ENCODE measurements at places on chromosomes 6 and 20.

DNA sequence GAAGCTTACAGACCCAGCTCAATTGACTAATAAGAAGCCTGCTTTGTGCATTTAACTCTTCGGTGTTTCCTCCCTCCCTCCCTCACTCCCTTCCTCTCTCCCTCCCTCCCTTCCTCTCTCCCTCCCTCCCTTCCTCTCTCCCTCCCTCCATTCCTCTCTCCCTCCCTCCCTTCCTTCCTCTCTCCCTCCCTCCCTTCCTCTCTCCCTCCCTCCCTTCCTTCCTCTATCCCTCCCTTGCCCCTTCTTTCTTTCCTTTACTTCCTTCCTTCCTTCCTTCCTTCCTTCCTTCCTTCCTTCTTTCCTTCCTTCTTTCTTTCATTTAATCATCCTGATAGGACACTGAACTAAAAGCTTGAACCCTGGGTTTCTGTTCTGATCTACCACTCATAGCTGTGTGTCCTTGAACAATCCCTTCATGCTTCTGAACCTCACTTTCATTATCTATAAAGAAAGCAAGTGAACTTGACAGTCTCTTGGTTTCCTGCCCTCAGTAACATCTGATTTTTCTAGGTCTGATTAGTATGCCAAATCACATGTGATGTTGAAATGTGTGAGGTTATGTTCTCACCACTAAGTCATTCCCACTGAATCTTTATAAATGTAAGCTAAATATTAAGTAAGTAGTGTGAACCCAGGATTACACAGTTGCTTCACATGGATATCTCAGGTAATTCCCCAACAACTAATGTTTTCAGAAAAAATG lies 132.3 kb upstream of the BMP2 start:
- DNase-seq = no peak

DNA sequence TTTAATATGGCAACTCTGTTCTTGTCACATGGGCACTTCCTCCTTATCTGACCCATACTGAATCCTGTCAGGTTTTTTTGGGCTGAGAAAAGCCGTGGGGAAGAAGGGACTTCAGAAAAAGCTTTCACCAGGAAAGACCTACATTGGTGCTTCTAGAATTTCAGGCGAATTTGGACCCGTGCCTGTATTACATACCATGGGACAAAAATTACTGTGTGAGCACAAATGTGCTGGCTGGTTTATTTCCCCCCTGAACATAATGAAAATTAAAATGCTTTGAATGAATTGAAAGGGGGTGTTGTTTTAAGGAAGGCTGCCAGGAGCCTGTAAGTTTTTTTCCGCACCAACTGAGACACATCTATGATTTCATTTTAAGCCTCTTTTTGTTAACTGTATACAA lies 29.6 kb downstream of the CAP2 start:
- DNase-seq = no peak

DNA sequence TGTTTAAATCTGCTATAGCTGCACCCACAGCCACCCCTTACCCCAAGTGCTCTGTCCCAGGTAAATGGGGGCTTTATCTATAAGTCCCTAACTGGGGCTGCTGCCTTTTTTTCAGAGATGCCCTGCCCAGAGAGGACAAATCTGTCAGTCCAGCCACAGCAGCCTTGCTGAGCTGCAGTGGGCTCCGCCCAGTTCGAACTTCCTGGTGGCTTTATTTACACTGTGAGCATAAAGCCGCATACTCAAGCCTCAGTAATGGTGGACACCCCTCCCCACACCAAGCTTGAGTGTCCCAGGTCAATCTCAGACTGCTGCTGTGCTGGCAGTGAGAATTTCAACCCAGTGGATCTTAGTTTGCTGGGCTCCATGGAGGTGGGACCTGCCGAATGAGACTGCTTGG lies 505.2 kb downstream of the CBLN4 start:
- no peak for DNase-seq

- no peak for DNase-seq
Observed at GRCh38 chr6:147806697-147807096, 298.2 kb downstream of the SAMD5 start.

GRCh38 chr6:169824021-169824420 lies 72.6 kb downstream of the ERMARD start:
- no peak for DNase-seq

GRCh38 chr6:74642101-74642500 lies 563.8 kb downstream of the COL12A1 start:
- no peak for DNase-seq

DNA sequence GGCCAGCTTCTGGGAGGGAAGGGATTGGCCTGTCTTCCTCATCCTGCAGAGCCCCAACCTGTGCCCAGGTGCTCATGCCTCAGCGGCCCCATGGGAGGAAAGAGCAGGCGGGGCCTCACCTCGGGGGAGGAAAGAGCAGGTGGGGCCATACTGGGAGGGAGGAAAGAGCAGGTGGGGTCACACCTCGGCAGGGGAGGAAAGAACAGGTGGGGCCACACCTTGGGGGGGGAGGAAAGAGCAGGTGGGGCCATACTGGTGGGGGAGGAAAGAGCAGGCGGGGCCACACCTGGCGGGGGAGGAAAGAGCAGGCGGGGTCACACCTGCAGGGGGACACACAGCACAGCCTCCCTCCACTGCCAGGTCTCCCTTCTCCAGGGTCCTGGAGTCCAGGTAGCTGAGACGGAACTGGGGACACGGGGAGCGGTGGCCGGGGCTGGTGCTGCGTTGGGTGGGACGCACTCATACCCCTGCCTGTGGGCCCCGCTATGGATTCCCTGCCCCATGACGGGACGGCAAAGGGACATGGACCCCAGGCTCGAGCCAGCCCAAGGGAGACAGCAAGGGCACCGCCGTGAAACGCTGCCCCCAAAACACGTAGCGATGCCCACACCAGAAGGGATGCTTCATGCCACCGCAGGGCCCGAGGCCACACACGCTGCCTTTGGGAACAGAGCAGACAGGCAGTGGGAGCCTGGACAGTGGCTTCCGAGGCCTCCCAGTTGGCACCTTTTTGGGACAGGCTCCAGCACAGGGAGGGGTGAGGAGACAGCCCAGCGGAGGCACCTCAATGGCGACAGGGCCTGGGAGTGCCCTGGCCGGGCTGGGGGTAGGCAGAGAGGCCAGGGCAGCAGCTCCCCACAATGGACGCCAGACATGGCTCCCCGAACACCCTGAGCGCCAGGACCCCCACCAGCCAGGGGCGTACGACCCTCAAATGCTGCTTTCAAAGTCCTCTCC lies 43.3 kb upstream of the CHRNA4 start:
- no peak for DNase-seq

- DNase-seq = no peak
Observed at GRCh38 chr6:43940071-43940392, 170.0 kb downstream of the VEGFA start.

GRCh38 chr20:14148042-14148441 lies 152.7 kb downstream of the MACROD2 start:
- DNase-seq = no peak

DNA sequence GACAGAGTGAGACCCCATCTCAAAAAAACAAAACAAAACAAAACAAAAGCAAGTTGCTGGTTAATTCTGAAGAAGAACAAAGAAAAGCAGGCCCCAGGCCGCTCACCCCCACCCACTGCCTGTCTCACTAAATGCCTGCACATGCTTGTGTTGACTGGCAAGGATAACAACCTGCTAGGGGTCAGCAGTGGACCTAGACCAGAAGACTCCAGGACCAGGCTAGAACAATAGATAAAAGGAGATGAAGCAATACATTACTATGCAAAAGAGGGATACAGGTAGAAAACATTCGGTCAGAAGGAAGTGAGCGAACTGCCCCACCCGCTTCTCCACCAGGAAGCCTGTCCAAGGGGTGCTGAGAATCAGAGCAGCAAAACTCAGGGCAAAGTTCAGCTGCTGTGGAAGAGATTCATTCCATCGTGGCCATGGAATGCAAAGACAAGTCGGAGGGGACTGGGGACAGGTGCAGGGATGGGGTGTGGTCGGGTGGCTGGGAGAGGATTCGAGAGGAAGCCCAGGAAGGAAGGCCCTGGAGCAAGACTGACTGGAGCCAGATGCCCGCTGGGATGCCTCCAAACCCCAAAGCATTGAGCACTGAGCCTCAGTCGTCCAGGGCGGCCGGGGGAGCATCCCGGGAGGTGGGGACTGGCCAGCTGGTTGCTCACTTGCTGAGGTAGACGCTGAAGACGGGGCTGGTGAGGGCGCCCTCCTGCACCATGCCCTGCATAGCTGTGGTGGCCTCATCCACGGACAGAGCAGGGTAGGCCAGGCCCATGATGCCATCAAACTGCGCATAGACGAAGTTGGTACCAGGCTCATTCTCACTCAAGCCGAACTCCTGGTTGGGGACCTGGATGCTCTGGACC lies 5.3 kb downstream of the PGC start:
- no peak for DNase-seq

DNA sequence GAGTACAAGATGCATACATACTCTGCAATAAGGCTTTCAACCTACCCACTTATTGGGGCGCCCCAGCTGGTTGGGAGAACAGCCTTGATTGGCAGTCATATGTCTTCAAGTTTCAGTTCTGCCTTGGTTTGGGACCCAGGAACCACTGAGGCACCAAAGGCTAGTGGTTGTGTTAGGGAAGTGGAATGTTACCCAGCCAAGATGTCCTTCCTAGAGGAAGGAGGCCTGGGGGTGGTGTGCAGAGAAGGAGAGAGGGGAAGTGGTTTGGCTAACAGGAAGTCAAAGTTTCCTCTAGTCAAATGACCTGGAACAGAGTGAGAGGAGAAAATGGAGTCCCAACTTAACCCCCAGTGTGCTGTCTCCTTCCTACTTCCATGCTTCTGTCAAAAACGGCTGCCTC lies 59.4 kb downstream of the CD164 start:
- no peak for DNase-seq

DNA sequence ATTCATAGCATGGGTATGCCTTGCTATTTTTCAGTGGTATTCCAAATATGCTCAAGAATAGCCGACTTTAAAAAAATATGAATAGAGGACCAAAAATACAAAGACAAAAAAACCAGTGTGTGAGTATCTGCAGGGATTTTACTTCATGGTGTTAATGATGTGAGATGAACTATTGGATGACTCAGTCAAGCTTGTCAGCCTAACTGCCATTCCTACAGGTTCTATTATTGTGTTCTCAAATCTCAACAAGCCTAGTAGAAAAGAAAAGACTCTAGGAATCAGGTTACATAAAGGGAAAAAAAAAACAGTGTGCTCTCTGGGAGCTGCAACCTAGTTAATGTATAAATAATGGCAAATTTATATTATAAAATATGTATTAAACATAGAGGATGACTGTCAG lies 588.4 kb upstream of the BTBD3 start:
- DNase-seq = no peak

Measured in BJ (cell line).